ENCODE measurements at places on chromosomes 2 and 18.

GRCh38 chr2:66084948-66085590, 349.9 kb upstream of the MEIS1 start:
- DNase-seq: no peak

- DNase-seq: no peak
Measured at GRCh38 chr2:31931916-31932315, 78.9 kb downstream of the MEMO1 start.

GRCh38 chr2:144201868-144202468, 318.0 kb downstream of the ZEB2 start:
- no peak for DNase-seq

DNA sequence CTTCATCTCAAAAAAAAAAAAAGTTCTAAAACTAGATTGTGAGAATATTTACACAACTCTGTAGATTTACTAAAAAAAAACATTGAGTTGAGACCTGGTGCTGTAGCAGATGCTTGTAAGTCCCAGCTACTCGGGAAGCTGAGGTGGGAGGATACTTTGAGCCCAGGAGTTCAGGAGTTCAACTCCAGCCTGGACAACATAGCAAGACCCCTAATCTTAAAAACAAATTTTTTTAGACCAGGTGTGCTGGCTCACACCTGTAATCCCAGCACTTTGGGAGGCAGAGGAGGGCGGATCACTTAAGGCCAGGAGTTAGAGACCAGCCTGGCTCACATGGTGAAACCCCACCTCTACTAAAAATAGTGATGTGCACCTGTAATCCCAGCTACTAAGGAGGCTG, 108.9 kb downstream of the MEMO1 start:
- DNase-seq: no peak

GRCh38 chr18:24270937-24271380, 126.7 kb downstream of the OSBPL1A start:
- DNase-seq: no peak

- DNase-seq: no peak
Measured at GRCh38 chr18:57806978-57807285, 3.8 kb upstream of the ATP8B1 start.

GRCh38 chr18:9916077-9916639, 2.3 kb downstream of the VAPA start:
- no peak for DNase-seq

DNA sequence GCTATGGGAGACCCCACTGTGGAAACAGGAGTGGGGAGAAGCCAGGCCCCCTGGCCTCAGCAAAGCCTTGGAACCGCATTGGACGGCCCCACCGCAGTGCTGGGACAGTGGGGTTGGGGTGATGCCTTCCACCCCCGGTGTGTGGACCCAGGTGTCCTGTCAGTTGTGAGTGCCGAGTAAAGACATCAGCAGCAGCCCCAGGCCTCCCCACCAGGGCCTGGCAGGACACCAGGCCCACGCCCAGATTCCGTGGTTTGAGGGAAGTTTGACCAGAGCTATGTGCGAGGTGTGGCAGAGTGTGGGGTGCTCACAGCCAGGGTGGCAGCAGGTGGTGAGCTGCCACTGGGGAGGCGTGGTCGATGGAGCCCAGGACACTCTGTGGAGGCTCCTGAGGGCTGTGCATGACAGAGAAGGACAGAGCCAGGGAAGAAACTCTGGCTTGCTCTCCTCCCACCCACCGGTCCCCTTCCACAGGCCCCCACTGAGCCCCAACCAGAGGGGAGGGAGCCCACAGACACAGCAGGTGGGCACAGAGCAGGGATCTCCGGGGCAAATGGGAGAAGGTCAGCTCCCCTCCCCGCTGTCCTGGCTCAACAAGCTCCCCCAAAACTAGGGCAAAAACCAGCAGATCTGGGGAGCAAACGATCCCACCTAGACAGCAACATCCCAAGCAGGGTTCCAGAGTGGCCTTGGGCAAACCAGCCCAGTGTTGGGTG, 69.1 kb downstream of the TWIST2 start:
- no peak for DNase-seq

DNA sequence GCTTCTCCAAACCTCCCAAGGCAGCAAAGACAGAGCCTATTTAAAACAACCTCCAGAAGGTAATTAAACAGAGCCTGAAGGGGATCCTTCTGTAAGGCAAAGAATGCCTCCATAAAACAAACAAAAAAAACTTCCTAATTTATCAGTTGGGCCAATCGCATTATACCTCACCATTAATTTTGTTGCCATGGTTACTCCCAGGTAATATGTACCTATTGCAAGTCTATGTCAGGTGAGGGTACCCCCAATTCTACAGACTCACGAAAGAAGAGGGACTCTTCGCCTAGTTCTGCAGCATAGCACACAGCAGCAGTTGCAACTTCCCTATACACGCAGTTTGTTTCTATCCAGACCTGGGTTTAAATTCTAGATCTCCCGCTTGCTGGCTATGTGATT, 38.8 kb downstream of the SFXN5 start:
- DNase-seq: no peak

- no peak for DNase-seq
Measured at GRCh38 chr2:160168878-160169277, 31.2 kb downstream of the ITGB6 start.

DNA sequence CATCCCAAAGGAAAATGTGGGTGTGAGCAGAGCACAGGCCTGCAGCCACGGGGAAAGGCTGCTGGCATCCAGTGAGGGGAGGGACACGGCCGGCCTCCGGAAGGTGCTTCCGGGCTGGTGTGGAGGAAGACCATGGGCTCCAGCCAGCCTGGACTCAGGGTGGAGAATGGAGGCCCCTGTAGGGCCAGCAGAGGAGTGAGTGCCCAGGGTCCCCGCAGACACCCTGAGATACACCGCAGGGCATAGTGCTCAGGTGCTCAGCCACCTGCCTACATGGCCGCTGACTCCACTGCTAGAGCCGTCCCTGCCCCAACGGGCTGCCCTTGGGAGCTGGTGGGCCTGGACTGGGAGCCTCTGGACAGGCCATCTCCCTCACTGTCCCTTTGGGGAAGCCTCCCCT, 28.5 kb upstream of the SNTG2 start:
- DNase-seq: no peak

DNA sequence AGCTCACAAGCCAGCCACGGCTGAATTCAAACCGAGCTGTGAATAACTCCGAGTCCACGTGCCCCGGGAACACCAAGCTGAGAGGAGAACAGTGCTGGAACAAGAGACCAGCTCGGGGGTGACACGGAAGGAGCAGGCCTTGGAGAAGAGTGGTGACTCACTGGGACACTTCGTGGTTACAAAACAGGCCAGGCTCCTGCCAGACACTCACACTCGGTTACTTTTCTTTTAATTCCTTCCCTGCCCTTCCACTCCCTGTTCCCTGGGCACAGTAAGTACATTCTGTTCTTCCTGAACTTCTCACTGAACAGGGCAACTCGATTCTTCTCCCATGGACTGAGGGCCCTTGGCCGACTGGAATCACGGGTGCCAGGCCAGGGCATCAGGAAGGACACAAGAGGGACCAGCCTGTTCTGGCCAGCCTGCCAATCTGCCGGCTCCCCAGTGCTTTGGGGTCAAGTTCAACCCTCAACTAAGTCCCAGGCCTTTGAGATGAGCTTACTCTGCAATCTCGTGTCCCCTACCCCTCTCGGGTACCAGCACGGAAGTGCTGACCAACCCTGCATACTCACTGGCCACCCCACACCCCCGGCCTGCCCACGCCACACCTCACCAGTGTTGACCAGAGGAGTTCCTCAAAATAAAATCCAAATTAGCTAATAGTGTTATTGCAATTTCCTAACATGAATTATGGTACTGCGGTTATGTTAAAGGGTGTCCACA, 87.5 kb downstream of the TFCP2L1 start:
- DNase-seq: no peak

DNA sequence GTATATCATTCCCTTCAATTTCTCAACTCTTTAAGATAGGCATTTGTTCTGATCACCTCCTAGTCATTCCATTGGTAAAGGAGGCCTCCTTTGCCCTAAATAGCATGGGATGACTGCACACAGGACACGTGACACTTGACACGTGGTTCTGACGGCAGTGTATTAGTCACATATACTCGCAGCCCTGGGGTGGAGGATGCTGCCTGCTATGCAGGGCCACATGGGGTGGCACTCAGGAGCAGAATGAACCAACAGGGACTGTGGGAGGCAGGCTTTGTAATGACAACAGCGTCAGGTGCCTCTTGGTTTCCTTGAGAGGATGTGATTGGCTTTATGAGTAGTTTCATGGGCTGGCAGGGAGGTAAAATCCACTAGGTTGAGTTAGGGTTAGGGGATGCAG, 9.3 kb upstream of the KCNS3 start:
- DNase-seq: no peak

- DNase-seq: no peak
Measured at GRCh38 chr2:5834501-5834900, 142.3 kb downstream of the SOX11 start.

- DNase-seq: no peak
Measured at GRCh38 chr18:76525911-76526310, 30.9 kb upstream of the ZNF516 start.

GRCh38 chr2:205509655-205510054, 172.6 kb upstream of the NRP2 start:
- no peak for DNase-seq

GRCh38 chr2:46970334-46971288, 55.0 kb upstream of the MCFD2 start:
- no peak for DNase-seq

- no peak for DNase-seq
Measured at GRCh38 chr2:114068438-114068837, 178.5 kb downstream of the ACTR3 start.

DNA sequence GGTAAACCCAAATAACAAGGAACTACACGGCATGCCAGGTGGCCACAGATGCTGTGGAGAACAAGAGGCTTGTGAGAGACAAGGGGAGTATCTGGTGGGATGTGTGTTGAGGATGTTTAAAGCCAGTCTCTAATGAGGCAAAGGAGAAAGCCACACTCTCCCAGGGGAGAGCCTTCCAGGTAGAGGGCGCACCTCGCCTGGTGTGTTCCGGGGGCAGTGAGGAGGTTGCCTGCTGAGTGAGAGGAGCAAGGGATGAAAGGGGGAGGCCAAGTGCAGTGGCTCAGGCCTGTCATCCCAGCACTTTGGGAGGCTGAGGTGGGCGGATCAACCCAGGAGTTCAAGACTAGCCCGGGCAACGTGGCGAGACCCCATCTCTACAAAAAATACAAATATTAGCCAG, 16.2 kb downstream of the SAG start:
- DNase-seq: no peak

DNA sequence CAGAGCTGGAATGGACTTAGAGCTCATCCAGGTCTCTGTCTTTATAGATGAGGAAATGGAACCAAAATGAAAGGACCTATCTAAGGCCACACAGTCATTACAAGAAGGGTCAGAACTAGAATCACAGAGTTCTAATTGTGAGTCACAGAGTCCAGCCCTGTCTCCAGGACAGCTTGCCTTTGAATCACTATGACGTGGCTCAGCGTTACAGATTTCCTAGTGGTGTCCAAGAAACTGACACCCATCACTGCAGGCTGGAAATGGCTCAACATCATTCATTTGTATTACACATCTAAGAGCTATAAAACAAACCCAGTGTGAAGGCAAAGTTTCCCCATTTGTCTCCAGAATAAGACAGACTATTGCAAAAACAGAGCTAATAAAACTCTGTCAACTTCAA, 164.3 kb upstream of the SIX2 start:
- no peak for DNase-seq

DNA sequence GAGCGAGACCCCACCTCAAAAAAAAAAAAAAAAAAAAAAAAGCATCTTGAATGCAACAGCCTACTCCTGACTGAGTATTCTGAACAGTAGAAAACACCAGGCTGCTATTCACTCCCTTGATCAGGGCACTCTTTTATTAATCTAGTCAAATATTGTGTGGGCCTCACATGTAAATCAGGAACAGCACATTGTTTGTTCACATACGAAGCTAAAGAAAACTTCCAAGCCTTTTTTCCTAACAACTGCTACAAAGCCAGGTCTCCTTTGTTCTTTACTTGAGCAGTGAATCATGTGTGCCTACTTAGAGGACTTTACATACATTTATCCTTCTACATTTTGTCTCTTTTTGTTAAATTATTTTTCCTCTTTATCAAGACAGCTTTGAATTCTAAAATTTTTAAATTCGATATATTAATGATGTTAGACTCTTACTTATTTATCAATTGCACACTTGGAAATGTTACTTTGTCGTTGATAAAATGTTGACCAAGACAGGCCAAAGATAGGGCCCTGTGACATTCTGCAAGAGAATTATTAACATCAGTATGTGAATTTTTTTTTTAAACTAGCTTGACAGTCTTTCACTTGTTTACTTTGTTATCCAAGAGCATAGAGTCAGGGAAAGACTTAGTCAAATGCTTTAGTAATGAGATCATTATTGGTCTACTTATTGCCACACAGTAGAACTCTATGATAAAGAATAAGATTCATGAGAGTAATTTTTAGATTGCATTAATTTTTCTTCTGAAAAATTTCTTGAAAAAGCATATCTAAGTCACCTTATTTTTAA, 13.2 kb downstream of the SPATS2L start:
- DNase-seq: no peak

DNA sequence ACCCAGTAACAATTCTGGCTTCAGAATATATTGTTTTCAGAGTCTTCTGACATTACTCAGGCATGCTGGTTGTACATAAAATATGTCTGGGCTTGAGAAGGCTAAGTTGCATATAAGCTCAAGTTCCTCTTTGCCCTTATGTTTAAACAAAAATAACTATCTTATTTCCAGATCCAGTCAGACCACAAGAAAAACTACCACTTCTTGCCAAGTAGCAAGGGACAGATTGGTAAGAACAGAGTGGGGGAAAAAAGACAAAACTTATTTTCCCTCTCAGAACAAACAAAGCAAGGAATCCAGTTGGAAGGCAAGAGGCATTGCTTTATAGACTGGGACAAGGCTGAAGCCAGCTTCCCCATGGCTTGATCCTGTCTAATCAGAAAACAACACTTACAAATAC, 1036.7 kb upstream of the CELF4 start:
- DNase-seq: no peak

DNA sequence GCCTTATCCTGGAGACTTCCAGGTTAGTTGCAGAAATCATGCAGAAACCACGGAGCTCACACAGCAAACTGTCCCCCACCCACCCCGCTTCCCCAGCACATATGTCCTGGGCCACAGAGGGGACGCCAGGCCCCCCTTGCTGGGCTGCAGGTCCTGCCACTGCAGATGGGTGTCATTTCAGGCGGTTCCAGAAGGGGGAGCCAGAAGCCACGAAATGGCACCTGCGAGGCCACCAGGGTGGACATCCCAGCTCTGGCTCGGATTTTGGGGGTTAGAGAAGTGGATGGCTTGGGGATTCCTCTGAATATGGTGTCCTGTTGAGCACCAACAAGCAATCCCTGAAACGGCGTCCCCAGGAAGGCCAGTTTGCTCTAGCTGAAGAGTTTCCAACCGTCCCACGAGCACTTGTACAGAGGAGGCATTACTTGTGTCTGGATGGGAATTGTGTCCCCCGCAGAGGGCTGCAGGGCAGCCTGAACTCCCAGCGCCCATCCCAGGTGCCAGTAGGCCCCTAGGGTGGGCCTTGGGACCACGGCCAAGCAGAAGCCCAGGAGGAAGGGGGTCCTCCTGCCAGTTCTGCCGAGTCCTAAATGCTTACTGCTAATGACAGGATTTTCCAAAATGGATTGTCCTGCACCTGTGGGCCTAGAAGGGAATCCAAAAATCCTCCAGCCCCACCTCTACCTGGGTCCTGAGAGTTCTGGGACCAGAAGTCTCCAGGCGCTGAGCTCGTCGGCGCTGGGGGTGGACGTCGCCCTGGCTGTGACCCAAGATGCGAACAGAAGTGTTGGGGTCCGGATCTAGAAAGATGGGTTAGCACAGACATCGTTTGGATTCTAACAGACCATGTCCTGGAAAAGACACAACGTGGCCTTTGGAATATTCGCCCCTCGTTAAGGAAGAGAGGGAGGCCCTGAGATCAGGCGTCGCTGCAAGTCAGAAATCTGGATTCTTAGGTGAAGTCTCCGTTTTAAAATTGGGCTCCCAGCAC, 14.6 kb upstream of the NFATC1 start:
- peak; percentile 78 for DNase-seq

- DNase-seq: no peak
Measured at GRCh38 chr2:138475277-138475776, 26.2 kb upstream of the SPOPL start.

All from activated naive CD4-positive, alpha-beta T cell treated with Interleukin-2 at 50 U/mL for 16 hours (primary cell).